ENCODE measurements at places on chromosomes 7 and 10.

DNA sequence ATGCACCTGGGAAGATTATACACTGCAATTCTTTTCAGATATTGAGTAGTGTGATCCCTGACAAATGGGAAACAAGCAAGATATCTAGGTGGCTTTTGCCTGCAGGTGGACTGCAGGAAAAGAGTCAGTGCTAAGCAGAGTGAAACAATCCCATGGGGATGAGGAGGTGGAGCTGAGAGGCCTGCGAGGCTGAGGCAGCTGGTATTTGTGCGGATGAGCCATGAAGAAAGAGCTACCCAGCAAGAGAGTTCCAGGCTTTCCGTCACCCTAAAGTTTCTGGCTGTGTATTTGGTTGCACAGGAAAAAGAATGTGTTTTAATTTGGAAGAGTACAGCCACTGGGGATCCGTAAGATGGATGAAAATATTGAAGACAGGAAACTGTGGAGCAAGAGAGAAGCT is 714.1 kb upstream of the COBL start:
- no peak for DNase-seq

- no peak for DNase-seq
Observed at GRCh38 chr7:3561932-3562331, 260.9 kb downstream of the SDK1 start.

- DNase-seq = no peak
Observed at GRCh38 chr10:101236376-101237080, 7.3 kb upstream of the LBX1 start.

DNA sequence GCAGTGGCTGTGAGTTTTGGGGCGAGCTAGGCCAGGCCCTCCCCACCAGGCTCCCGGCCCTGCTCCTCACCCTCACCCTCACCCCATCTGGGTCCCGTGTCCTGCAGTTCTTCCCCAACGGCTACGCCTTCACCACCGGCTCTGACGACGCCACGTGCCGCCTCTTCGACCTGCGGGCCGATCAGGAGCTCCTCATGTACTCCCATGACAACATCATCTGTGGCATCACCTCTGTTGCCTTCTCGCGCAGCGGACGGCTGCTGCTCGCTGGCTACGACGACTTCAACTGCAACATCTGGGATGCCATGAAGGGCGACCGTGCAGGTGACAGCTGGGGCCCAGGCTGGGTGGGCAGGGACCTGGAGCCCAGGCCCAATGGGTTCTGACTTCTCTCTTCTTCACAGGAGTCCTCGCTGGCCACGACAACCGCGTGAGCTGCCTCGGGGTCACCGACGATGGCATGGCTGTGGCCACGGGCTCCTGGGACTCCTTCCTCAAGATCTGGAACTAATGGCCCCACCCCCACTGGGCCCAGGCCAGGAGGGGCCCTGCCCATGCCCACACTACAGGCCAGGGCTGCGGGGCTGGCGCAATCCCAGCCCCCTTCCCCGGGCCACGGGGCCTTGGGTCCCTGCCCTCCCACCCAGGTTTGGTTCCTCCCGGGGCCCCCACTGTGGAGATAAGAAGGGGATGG is 4.9 kb downstream of the GNB2 start:
- no peak for DNase-seq

DNA sequence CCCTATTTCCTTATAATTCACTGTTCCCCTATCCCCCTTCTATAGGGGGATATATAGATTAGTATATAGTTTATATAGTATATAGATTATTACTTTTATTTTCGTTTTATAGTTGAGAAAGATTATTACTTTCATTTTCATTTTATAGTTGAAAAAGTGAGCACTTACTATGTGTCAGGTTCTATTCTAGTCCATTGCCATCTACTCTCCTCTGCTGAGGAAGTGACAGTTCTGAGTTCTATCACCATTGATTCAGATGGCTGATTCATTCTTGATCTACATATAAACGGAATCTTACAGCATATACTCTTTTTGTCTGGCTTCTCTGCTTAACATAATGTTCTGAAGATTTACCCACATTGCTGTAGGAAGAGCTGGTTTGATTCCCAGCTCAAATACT is 20.7 kb upstream of the CAV2 start:
- no peak for DNase-seq

DNA sequence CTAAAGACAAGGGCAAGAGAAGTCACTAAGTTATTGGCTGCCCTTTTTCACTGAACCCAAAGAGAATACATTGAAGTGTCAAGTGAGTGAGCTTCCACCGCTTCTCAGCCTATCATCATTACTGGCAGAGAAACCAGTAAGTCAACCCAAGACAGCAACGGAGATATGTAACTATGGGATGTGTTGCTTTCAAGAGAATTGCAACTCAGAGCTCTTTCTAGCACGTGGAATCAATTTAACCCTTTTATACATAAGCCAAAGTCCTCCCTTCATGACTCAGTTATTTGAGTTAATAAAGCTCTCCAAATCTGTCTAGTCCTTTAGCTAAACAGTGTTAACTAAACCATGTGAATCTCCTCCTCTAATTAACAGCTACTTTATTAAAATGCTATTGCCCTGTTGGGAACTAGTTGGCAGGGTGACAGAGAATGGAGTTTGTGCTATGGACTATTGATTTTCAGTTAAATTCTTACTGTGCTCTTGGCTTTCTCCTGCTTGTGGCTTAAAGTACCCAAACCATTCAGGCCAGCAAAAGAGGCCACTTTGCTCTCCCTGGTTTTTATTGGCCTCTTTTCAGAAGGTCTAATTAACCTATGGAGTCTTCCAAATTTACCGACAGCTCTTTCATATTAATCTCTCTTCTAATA is 287.7 kb downstream of the NRG3 start:
- DNase-seq = no peak

DNA sequence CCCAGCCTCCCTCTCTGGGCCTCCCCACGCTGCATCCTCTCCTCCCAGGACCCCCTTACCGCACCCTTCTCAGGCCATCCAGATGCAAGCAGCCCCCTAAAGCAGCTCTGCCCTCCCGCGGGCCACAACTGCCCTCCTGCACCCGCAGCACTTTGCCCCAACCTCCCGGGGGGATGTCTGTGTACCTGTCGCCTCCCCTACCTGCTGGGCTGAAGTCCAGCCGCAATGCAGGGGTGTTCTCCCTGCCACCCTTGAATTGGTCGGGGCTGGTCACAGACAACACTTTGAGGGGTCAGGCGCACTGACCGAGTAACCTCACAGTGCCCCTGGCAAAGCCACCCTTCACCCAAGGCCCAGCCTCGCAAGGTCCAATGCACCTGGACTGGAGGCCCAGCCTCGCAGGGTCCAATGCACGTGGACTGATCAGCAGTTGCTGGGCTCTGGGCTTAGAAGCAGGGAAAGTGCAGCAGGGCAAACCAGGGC is 8.3 kb upstream of the CALML5 start:
- no peak for DNase-seq

DNA sequence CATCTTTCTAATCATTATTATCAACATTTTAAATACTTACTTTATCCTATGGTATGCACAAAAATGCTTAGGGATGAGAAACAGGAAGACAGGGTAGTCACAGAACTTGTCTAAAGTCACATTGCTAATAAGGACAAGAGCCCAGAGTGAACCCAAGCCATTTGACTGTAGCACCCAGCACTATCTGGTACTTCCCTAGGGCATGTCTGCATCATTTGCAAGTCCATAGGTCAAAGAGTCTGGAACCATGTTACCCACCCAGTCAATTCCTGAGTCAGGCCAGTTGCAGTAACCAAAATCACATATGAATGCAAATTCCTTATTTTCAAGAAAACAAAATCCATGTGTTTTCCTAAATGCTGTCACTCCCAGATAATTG is 19.1 kb downstream of the ASAH2 start:
- DNase-seq = no peak

- DNase-seq = no peak
Observed at GRCh38 chr7:2633538-2634266, 1.9 kb downstream of the TTYH3 start.

GRCh38 chr7:51593628-51594027 is 277.0 kb upstream of the COBL start:
- no peak for DNase-seq

DNA sequence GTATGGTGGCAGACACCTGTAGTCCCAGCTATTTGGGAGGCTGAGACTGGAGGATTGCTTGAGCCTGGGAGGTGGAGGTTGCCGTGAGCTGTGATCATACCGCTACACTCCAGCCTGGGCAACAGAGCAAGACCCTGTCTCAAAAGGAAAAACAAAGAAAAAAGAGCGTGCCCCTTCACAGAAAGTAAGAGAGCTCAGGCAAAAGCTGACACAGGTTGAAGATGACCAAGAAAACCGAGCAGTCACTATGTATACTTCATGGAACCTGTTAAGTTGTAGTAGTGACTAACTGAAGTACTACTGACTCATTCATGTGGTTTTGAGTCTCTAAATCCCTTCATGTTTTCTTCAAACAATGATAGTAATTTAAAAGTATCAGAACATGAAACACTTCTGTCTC is 1.2 kb upstream of the PRRT4 start:
- no peak for DNase-seq

GRCh38 chr7:156026603-156027002 is 214.3 kb upstream of the SHH start:
- DNase-seq = no peak

GRCh38 chr7:84044834-84045233 is 149.8 kb downstream of the SEMA3A start:
- no peak for DNase-seq

All from T-helper 22 cell (primary cell).